Thoracic aorta (tissue), 2 donors: ENCODE measurements at places on chromosomes 6 and 20. TPM values are rescaled to one million over a fixed set of nuclear protein-coding genes. Genes with fewer than 3 reads are reported as not detected.
A peak's percentile ranks its signal among the peaks of the same experiment; 100 is the strongest.

- no peak for DNase-seq
Observed at GRCh38 chr6:64538722-64539121, 903.1 kb downstream of the PHF3 start.

DNA sequence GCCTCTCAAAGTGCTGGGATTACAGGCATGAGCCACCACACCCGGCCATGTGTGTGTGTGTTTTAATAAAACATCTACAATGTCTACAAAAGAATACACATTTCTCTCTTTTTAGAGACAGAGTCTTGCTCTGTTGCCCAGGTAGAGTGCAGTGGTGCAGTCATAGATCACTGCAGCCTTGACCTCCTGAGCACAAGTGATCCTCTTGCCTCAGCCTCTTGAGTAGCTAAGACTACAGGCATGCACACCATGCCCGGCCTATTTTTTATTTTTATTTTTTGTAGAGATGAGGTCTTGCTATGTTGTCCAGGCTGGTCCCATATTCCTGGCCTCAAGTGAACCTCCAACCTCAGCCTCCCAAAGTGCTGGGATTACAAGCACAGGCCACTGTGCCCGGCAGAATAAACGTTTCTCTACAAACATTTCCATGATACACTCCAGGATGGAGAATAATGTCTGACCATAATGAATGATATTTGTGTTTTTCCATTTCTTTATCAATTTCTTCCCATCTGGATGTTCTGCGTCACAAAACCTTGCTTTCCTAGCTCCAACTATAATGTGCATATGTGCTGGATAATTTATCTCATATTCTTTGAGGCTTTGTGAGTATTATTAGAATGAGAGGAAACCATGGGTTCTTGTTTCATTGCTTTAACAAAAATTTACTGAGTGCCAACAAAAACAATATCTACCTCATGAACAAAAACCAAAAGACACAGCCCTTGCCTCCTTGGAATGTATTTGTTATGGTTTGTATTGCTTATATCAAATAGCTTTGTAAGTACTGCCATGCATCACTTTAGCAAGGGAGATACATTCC lies 28.6 kb upstream of the CCN2 start:
- no peaks in the 10 kb centered on the region for H3K27me3 ChIP-seq
- DNase-seq, result no peak
- no peaks in the 10 kb centered on the region for H3K36me3 ChIP-seq
- no peak overlapping the region for H3K4me3 ChIP-seq

DNA sequence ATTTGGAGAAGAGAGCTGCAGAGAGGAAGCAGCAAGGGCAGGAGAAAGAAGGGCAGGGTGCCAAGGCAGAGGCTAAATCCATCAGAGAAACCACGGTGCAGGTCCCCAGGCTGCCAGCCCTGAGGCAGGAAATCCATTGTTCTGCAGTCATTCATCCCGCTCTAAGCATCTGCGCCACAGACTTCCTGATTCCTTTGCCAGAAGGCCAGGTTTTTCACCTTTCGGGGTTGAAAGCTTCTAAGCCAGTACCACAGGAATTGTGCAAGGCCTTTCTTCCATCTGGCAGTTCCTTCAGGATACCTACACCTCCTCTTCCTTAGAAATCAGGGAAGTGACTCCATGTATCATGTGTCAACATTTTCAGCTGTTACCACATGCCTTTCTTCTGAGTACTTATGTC lies 45.6 kb downstream of the ADGRF5 start:
- no peak overlapping the region for H3K27ac ChIP-seq
- no peaks in the 10 kb centered on the region for H3K36me3 ChIP-seq
- H3K4me3 ChIP-seq, result no peak overlapping the region
- H3K27me3 ChIP-seq, result no peaks in the 10 kb centered on the region
- DNase-seq, result no peak

DNA sequence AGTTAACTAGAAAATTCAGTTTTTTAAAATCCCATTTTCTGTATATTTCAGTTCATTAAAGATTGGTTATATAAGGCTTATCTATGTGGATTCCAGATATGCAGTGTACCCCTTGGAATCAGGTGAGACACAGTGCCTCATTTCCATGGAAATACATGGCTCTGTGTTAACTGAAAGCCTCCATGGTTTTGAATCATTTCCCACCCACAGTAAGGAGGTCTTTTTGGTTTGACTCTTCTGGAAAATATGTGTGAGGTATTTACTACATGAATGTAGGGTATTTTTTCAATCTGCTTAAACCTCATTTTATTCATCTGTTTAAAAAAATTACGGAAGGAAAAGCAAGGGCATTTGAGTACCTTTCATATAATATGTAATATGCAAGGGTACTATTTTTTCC lies 25.5 kb downstream of the RNF144B start:
- H3K4me1 ChIP-seq, result peaks cover 9% of the 10 kb centered on the region
- no peak for DNase-seq
- no peak overlapping the region for H3K4me3 ChIP-seq

SIM1 gene
- total RNA-seq, result not detected

DNA sequence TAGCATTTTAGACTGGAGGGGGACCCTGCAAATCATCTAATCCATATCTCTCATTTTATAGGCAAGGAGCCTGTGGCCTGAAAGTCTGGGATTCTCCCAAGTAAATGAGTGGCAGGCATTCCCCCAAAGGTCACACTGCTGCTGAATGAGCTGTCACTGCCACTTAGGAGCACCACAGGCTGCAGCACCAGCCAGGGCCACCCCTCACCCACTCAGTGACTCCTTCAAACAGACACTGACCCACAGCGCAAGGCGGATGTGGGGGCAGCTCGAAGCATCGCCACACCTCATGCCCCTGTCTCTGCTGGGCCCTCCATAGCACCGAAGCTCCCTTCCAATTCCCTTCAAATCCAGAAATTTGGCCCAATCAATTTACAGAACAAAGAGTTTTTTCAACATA lies 119.9 kb upstream of the ARID1B start:
- no peak overlapping the region for H3K27ac ChIP-seq
- H3K4me1 ChIP-seq, result peaks cover 20% of the 10 kb centered on the region
- H3K36me3 ChIP-seq, result no peaks in the 10 kb centered on the region
- DNase-seq, result no peak
- no peaks in the 10 kb centered on the region for H3K27me3 ChIP-seq

TNFRSF6B gene
- 32.9 TPM for total RNA-seq

EFCAB8 gene
- total RNA-seq, result 1.5 TPM

GRCh38 chr20:37316116-37316774 lies 26.8 kb downstream of the MANBAL start:
- peak overlapping the region; percentile 96 for H3K27ac ChIP-seq
- H3K27me3 ChIP-seq, result no peaks in the 10 kb centered on the region
- H3K4me1 ChIP-seq, result peaks cover 16% of the 10 kb centered on the region
- no peak for DNase-seq
- peaks cover 14% of the 10 kb centered on the region for H3K36me3 ChIP-seq

DNA sequence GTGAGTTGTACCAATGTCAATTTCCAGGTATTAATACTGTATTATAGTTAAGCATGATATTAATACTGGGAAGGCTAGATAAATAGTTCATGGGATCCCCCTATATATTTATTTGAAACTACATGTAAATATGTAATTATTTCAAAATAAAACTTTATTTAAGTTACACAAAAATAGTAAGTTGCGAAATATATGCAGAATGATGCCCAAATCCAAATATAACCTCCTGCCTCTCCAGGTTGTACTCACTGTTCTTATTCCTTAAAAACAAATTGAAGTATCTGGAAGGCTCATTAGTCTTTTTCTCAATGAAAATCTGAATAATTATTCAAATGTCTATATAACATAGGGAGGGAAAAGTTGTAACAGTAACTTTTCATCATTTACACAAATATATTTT lies 161.9 kb upstream of the DEFB112 start:
- no peak overlapping the region for H3K4me3 ChIP-seq
- H3K36me3 ChIP-seq, result no peaks in the 10 kb centered on the region
- no peak overlapping the region for H3K27ac ChIP-seq
- no peaks in the 10 kb centered on the region for H3K4me1 ChIP-seq

DNA sequence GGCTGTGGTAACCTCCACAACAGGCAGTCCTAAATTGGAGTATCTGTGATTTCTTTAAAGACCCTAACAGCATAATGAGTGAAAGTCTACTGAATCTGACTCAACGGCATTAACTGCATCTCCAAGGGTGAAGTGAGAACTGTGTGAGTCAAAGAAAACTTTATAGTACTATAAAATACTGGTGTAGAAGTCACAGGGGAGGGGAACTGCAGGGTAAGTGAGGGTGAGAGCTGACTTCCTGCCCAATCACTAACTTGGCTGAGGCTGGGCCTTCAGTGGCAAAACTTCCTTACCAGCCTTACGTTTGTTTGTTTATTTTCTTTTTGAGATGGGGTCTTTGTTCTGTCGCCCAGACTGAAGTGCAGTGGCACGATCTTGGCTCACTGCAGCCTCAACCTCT lies 109.8 kb downstream of the PTPRK start:
- no peaks in the 10 kb centered on the region for H3K4me1 ChIP-seq
- no peaks in the 10 kb centered on the region for H3K27me3 ChIP-seq
- no peak for DNase-seq
- no peak overlapping the region for H3K4me3 ChIP-seq
- no peaks in the 10 kb centered on the region for H3K36me3 ChIP-seq

GRCh38 chr6:138680085-138680484 lies 93.5 kb upstream of the CCDC28A start:
- H3K27ac ChIP-seq, result no peak overlapping the region
- no peaks in the 10 kb centered on the region for H3K27me3 ChIP-seq
- H3K36me3 ChIP-seq, result no peaks in the 10 kb centered on the region
- no peak for DNase-seq
- no peaks in the 10 kb centered on the region for H3K4me1 ChIP-seq
